ENCODE measurements at places on chromosomes 2 and 18.

- no peak for DNase-seq
Measured at GRCh38 chr2:24272161-24272802, 88.1 kb downstream of the ITSN2 start.

DNA sequence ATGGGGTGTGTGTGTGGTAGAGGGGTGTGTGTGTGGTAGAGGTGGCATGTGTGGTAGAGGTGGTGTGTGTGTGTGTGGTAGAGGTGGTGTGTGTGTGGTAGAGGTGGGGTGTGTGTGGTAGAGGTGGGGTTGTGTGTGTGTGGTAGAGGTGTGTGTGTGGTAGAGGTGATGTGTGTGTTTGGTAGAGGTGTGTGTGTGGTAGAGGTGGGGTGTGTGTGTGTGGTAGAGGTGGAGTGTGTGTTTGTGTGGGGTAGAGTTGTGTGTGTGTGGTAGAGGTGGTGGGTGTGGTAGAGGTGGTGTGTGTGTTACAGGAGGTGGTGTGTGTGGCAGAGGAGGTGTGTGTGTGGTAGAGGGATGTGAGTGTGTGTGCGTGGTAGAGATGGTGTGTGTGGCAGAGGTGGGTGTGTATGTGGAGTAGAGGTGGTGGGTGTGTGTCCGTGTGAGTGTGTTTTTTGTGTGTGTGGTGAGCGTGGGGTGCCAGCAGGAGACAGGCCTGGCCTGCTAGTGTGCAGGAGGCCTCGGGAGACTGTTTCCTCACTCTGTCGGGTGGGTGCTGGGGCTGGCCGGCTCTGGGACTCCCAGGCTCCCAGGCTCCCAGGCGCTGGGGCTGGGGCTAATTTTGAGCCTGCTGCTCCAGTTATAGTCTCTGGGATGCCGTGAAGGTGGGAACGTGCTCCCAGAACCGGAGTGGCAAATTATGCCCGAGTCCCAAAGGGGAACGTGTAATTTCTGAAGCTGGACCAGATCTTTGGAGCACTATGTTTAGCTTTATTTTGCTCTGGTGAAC is 165.2 kb downstream of the DYSF start:
- no peak for DNase-seq

- DNase-seq: no peak
Measured at GRCh38 chr18:45856531-45856930, 31.1 kb downstream of the SIGLEC15 start.

GRCh38 chr2:149226790-149227189 is 103.6 kb upstream of the LYPD6 start:
- DNase-seq: no peak

DNA sequence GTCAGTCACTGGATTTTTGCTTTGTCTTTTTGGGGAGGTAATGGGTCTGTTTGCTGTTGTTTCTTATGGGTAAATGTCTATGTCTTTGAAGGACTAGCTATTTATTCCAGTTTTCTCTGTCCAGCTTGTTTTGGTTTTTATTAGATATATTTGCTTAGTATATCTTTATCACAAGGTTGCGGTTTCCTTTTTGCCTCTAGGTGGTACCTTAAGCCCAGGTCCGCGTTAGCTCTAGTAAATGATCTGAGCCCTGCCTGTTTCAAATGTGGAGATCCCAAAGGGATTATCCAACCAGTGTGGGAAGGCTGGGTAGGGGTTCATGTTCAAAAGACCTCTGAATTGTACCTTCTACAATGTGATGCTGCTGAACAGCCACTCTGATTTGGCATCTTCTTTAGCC is 114.5 kb downstream of the MYO3B start:
- no peak for DNase-seq
